ENCODE measurements at places on chromosomes 2 and 18. TPM values are rescaled to one million over a fixed set of nuclear protein-coding genes. Genes with fewer than 3 reads are reported as not detected.

Gene PAIP2B
- 7.0 TPM for total RNA-seq

GRCh38 chr2:178881075-178881474 is 73.9 kb upstream of the TTN start:
- no peaks in the 10 kb centered on the region for H3K36me3 ChIP-seq
- H3K4me1 ChIP-seq = no peaks in the 10 kb centered on the region
- H3K27me3 ChIP-seq = no peaks in the 10 kb centered on the region
- H3K4me3 ChIP-seq = no peak overlapping the region

GRCh38 chr2:120736202-120736623 is 545 bp downstream of the GLI2 start:
- peak overlapping the region; percentile 85 for H3K27ac ChIP-seq
- H3K27me3 ChIP-seq = peaks cover 77% of the 10 kb centered on the region
- H3K4me1 ChIP-seq = peaks cover 51% of the 10 kb centered on the region
- no peak for DNase-seq
- peak overlapping the region; percentile 56 for H3K4me3 ChIP-seq

Gene TWIST2
- total RNA-seq = 18.1 TPM

GRCh38 chr2:232292395-232293154 is 86.0 kb upstream of the ALPP start:
- DNase-seq = peak; percentile 75
- no peak overlapping the region for H3K27ac ChIP-seq
- no peaks in the 10 kb centered on the region for H3K4me1 ChIP-seq

Measured in transverse colon (tissue), 4 donors.